ENCODE measurements at places on chromosomes 12 and 14.

GRCh38 chr12:89217472-89217871 lies 134.8 kb downstream of the DUSP6 start:
- DNase-seq: no peak

DNA sequence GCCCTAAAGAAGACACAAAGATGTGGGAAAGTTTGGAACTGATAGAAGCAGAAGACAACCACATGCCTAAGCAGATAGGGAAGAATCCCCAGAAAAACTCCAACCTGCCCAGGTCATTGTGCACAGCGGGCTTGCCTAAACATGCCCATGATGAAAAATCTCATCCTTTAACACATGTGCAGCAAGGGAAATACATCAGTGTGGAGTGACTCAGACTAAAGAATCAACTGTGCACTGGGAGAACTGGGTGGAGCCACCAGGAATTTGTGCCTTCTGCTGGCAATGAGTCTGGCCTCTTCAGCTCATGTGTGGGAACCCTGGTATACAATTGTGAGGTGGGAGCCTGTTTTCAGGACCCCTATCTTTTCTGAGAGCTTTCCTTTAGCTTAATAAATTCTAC lies 398.5 kb downstream of the FSCB start:
- DNase-seq: peak; percentile 6

GRCh38 chr12:113220593-113221180 lies 577 bp upstream of the TPCN1 start:
- no peak for DNase-seq

DNA sequence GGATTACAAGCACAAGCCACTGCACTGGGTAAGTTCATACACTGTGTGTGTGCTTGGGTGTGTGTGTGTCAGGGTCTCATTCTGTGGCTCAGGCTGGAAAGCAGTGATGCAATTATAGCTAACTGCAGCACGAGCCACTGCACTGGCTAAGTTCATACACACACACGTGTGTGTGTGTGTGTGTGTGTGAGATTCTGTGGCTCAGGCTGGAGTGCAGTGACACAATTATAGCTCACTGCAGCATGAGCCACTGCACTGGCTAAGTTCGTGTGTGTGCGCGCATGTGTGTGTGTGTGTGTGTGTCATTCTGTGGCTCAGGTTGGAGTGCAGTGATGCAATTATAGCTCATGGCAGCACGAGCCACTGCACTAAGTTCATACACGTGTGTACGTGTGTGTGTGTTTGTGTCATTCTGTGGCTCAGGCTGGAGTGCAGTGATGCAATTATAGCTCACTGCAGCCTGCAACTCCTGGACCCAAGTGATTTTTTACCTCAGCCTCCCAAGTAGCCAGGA lies 85.4 kb downstream of the HECTD1 start:
- DNase-seq: peak; percentile 10

GRCh38 chr12:103912069-103912468 lies 18.1 kb upstream of the HSP90B1 start:
- no peak for DNase-seq

DNA sequence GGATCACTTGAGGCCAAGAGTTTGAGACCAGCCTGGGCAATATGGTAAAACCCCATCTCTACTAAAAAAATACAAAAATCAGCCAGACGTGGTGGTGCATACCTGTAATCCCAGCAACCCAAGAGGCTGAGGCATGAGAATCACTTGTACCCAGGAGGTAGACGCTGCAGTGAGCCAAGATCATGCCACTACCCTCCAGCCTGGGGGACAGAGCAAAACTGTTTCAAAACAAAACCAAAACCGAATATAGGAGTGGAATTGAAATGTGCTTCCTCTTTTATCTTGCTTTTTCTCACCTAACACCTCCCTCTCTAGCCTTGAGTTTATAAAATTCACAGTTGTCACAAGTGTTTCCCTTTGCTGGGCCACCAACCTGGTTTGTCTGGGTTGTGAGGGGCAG lies 181.9 kb downstream of the PAH start:
- DNase-seq: no peak

DNA sequence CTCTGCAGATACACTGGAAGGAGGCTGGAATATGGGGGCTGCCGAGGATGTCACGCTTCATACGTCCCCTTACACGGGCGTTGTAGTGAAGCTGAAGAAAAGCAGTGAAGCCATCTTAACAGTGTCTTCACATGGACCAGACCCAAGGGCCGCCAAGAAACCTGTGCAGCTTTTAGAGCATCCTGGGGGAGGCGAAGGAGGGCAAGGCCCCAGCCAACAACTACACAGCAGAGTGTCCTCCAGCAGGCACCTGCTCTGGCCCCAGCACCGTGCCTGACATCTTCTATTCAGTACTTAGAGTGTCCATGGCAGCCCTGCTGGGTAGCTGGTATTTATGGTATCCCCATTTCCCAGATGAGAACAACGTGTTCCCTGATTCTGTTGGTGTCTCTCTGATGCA lies 48.9 kb upstream of the RIN3 start:
- DNase-seq: no peak

- no peak for DNase-seq
Measured at GRCh38 chr12:466762-467161, 7.0 kb downstream of the B4GALNT3 start.

- DNase-seq: no peak
Measured at GRCh38 chr12:1716215-1716862, 25.5 kb downstream of the ADIPOR2 start.

DNA sequence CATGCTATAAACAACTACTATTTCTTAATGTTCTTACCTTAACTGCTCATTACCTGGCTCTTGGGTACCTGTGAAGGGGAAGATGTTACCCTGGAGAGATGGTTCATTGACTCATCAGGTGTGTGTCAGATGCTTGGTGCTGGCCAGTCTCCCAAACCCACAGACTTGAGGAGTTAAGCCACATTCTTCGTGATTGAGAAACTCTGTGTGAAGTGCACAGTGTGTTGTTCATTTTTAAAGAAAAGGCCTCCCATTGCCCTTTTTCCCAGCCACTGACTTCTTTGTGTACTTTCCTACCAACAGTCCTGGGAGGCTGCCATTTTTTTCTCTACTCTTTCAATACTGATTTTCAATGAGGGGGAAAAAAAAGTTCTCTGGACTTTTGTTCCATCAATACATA lies 3.2 kb downstream of the MGST1 start:
- peak; percentile 98 for DNase-seq

DNA sequence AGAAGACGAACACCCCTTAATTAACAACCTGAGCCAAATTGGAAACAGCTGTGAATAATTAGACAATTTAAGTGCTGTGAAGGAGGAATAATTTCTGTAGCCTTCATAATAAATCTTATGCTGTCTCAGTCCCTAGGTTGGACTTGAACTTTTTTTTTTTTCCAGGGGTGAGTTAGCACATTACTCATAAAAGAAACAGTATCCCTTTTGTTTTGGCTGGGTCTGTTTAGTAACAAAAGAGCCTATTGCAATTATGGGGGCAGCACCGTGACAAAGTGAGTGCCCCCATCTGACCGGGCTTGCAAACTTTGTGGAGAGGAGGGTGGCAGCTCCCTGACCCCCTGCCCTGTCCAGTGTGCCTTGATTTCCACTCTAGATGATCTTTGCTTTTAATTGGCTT lies 167.4 kb downstream of the DICER1 start:
- DNase-seq: no peak

GRCh38 chr12:131923260-131923659 lies 5.8 kb upstream of the PUS1 start:
- DNase-seq: no peak

DNA sequence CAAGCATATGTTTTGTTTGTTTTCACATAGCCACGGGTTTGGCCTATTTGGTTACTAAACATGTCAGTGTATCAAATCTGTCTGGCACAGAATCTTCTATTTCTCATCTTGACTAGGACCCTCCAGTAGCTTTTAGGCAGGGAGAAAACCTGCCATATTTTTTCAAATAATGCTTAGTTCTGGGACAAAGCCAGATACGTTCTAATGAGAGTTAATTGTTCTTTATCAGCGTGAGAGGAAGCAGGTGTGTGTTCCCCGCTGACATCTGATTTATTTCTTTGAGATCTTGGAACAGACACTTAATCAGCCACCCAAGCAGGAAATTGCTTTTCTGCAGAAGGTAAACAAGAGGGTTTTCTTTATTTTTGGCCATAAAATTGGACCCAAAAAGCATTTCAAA lies 54.8 kb downstream of the GOLGA5 start:
- no peak for DNase-seq

- peak; percentile 83 for DNase-seq
Measured at GRCh38 chr12:49347311-49348193, 864 bp downstream of the DNAJC22 start.

GRCh38 chr14:103526247-103526913 lies 2.6 kb upstream of the TRMT61A start:
- no peak for DNase-seq

DNA sequence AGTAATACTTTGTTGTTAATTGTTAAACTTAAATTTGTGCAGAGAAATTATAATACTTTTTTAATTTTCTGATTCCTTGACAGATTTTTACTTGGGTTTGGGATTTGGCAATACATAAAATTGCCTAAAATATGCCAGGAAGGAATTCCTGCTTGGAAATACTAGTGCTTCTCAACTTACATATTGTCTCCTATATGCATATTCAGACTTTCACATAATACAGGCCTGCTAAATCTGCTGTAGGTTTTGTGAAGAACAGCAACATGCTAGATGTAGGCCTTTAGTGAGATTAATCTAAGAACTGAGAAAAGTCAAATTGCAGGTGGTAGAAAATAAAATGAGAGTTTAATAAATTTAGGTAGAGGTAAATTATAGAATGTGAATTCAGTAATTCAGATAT lies 468.5 kb upstream of the MIS18BP1 start:
- DNase-seq: no peak

DNA sequence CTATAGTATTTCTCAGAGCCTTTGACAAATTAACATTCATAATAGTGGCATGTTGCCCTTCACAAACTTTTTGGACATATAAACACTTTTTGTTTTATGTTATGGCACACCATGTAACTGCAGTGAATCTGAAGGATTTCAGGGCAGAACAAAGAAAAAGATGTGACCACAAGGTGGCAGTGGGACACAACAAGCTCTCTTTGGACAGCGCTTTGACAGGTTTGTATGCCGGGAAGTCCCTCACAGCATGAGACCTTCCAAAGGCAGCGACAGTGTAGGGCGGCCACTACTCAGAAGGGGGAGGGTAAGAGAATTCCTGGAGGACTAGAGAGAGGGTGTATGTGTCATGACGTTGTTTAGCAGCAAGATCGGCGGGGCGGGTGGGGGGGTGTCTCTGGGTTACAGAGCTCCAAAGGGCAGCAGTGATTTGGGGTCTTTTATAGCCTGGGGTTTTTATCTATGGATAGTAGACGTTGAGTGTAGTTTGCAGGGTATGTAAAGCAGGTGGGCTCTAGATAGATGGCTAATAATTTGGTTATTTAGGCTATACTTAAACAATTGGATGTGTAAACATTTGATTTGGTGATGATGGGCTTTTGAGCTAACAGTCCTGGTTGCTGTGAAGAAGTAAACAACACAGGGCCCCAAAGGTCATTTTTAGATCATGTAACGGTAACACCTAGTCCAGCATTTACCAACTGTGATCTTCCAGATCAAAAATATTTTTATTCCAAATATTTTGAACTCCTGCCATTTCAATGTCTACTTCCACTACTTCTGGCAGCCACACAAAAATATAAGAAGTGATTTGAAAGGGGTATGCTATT lies 22.9 kb downstream of the ETFBKMT start:
- DNase-seq: peak; percentile 91

GRCh38 chr12:75390156-75390898 lies 562 bp upstream of the GLIPR1L2 start:
- no peak for DNase-seq

DNA sequence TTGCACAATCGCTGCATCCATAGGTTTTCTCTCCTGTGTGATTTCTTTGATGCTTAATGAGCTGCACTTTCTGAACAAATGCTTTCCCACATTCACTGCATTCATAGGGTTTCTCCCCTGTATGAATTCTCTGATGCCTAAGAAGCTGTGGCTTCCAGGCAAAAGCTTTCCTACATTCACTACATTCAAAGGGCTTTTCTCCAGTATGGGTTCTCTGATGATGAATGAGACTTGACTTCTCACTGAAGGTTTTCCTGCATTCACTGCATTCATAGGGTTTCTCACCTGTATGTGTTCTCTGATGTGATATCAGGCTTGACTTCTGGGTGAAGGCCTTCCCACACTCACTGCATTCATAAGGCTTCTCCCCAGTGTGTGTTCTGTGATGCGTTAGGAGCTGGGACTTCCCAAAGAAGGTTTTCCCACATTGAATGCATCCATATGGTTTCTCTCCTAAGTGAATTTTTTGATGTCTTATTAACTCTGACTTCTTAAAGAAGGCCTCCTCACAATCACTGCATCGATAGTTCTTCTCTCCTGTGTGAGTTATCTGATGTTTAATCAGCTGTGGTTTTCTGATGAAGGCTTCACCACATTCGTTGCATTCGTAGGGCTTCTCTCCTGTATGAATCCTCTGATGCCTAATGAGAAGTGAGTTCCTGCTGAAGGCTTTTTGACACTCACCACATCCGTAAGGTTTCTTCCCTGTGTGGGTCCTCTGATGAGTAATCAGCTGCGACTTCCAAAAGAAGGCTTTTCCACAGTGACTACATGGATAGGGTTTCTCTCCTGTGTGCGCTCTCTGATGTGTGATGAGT lies 30.3 kb downstream of the ZNF605 start:
- DNase-seq: no peak

GRCh38 chr12:55721601-55722213 lies 1.5 kb downstream of the RDH5 start:
- DNase-seq: no peak

DNA sequence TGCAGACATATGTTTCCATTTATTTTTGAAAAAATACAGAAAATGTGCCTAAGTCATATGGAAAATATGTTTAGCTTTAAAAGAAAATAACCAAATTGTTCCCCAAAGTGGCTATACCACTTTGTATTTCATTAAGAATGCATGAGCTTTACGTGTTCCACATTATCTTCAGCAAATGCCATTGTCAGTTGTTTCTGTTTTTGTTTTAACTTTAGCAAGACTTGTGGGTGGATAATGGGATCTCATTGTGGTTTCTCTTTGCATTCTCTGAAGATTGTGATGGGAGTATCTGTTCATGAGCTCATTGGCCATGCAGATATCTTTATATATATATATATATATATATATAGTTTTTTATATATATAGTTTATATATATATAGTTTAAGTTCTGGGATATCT lies 181.5 kb downstream of the CCER1 start:
- no peak for DNase-seq

DNA sequence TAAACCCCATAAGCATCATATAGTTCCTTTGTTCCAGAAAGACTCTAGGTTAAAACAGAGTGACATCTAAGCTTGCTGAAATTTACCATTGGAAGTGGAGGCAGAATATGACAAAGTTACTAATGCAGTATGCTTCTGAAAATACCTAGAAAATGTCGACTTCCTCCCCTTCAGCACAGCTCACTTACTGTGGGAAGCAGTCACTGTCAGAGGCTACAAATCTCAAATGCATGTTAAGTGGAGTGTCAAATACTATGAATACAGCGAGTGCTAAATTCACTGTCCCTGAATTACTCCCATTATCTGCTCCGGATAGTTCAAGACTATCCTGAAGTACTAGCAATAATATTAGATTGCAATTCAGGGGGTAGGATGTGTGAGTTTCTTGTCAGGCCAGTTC lies 1454.6 kb downstream of the AACS start:
- no peak for DNase-seq

GRCh38 chr14:76780875-76781647 lies 19.8 kb downstream of the VASH1 start:
- peak; percentile 51 for DNase-seq
